ENCODE measurements at places on chromosomes 6 and 20.

- no peak for DNase-seq
These were observed 171.2 kb upstream of the SULF2 start for GRCh38 chr20:47956268-47956995.

GRCh38 chr20:45355209-45356084, 7.2 kb upstream of the SDC4 start:
- no peak for DNase-seq

GRCh38 chr20:62840244-62841197, 21.1 kb downstream of the TCFL5 start:
- no peak for DNase-seq

DNA sequence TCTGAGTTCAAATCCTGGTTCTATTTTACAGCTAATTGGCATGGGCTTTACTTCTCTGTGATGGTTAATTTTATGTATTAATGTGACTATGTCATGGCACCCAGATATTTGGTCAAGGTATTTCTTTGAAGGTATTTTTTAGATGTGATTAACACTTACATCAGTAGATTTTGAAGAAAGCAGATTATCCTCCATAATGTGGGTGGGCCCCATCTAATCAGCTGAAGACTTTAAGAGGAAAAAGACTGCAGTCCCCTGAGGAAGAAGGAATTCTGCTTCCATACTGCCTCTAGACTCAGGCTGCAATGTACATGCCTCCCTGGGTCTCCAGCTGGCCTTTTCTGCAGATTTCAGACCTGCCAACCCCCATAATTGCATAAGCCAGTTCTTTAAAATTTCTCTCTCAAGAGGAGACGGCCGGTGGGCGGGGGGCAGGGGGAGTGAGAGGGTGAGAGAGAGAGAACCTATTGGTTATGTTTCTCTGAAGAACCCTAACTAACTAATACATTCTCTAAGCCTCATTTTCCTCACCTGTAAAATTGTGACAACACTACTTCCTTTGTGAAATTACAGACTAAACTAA, 338.2 kb upstream of the PRDM1 start:
- no peak for DNase-seq

- DNase-seq, result no peak
These were observed 40.1 kb upstream of the SIRPA start for GRCh38 chr20:1855109-1855508.

DNA sequence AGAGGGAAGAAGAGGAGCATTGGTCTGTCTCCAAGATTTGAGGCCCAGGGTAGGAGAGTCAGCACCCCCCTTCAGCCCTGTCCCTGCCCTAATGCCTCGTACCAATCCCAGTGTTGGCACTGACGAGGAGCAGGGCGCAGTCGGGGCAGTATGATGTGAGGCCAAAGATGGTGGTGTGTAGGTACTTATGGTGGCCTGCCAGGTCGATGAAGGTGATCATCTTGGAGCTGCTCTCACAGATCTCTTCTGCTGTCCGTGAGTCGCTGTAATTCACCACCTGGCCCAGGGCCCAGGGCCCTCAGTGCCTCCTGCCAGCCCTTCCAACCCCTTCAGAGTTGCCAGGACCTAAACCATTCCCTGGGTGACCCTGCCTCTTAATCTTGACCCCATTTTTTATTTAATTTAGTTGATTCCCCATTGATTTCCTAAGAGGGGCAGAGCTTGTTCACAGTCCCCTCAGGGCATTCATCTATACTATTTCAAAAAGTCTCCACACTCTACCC, 4.2 kb downstream of the GTPBP2 start:
- peak; percentile 39 for DNase-seq

DNA sequence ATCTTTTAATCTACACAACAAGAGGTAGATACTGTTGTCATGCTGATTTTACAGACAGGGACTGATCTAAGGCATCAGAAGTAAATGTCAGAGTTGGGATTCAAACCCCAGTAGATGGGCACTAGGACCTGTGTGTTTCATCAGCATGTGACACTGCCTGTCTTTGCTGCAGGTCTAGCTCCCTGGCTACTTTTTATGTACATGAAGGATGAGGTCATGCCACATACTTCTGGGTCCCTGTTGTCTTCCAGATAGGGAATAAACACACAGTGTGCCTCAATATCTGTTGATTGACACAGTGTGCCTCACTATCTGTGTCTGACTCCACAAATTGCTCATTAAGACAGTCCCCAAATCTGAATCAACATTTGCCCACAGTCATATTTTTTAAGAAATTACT, 106.9 kb downstream of the TFAP2B start:
- DNase-seq, result no peak

Data from mesenteric fat pad (tissue), 1 donor.